ENCODE measurements at places on chromosomes 16 and 17.
A peak's percentile ranks its signal among the peaks of the same experiment; 100 is the strongest.

DNA sequence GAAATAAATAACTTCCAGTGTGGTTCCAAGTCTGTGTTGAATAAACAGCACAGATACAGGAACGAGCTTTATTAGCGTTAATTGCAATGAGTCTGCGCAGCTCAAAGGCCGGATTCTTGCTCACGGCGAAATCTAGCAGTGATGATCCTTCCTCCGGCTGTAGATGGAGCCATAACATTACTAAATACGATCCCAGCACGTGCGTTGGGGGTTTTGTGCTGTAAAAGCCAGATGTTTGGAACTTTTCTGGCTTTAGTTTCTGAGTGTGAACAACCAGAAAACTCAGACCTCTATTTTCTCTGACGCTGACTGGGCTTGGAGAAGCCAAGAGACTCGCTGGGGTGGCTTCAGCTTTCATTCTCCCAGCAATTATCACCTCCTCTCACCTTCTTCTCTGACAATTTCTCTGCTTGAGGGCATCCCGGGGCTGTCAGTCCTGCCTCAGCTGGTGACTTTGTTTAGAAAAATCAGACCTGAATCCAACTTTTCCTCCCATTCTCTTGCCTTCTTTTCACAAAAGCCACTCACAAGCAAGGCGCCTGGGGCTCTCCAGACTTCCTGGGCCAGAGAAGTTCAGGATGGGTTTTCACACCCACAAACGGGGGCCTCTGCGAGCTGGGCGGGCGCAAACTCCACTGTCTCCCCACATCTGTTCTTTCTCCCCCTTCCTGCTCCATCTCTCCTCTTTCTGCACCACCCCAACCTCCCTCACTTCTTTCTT is 47.1 kb upstream of the AKTIP start:
- peak; percentile 89 for DNase-seq

DNA sequence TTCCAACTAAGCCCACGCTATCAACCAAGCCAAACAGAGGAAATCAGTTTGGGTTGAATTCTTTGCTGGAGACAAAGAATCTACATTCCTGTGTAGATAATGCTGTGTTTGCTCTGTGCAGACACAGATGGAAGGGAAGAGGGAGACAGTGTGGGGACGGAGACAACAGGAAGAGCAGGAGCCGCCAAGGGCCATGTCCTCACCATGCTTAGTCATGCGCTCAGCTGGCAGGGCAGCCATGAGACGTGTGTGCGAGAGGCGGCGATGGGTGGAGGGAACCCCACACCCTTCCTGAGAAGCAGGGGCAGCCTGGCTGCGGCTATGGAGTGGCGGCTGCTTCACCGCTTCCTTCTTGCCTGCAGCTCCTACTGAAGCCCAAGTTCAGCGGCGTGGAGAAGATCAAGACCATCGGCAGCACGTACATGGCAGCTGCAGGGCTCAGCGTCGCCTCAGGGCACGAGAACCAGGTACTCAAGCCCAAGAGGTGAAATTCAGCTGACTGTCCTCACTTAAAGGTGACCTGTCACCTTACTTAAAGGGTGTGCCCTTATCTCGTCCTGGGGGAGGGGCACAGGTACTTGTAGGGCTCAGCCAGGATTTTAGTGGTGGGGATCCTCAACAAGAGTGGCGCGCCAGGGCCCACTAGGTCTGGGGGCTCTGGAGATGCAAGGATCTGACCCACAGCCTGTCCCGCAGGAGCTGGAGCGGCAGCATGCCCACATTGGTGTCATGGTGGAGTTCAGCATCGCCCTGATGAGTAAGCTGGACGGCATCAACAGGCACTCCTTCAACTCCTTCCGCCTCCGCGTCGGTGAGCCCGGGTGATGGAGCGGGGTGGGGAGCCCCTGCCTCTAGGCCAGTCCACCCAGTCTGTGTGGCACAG is 47.5 kb downstream of the ADCY7 start:
- peak; percentile 79 for DNase-seq

- DNase-seq = no peak
Measured at GRCh38 chr17:81000631-81001357, 9.2 kb downstream of the CHMP6 start.

GRCh38 chr17:2847381-2848333 is 51.4 kb downstream of the RAP1GAP2 start:
- DNase-seq = no peak

- no peak for DNase-seq
Measured at GRCh38 chr16:30829130-30830071, 42.4 kb upstream of the ZNF629 start.

DNA sequence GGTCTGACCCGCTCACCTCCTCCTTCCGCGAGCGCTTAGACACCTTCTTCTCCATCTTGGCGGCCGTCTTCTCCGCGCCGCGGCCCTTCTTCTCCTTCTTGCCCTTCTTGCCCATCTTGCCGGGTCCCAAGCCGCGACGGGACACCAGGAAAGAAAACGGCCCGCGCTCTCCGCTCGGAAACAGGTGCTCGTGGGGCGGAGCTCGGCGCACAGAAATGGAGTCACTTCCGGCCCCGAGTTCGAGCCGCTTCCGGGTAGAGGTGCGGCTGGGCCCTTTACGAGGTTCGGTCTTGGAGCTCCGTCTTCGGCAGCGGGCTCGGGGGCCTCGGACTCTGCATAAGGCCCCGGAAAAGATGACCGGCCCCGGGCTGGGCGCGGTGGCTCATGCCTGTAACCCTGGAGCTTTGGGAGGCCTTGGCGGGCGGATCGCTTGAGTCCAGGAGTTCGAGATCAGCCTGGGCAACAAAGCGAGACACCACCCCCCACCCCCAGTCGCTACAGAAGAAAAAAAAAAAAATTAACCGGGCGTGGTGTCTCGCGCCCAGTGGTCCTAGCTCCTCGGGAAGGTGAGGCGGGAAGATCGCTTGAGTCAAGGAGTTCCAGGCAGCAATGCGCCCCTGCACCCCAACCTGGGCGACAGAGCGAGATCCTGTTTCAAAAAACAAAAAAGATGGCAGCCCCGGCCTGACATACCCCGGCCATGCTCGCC is at the start of gene KLHDC4:
Gene KLHDC4, minus strand, starts transcription at position 211 of the 709 bp plus-strand sequence. Its CDS starts 96 bp downstream, at position 115.
- peak; percentile 86 for DNase-seq

DNA sequence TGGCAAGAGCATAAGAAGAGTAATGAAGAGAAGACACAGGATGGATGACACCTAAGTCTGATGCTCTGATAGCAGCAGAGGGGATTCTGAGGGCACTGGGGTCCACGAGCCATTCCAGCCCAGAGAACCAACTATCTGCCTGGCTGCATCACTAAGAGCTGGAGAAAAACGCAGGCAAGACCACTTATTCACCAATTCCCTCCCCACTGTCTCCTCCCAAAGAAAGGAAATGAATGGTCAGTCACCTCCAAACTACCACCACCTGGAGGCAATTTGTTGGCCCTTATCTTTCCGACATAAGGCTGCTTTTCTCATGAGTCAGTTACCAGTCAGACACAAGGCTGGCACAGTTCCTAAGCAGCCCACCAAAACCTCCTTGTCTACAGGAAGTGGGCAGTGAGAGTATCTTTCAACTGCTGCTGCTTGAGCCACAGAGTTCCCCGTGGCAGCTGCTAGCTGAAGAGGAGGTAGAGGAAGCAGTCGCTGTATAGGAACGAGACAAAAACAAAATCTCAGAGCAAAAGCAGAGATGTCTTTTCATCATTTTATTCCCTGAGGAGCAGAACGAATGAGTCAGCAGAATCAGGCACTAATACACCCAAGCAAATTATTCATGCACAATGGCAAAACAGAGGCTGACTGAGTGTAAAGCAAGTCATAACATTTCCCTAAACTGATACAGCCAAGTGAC is 111.1 kb downstream of the SMG6 start:
- peak; percentile 95 for DNase-seq

- no peak for DNase-seq
Measured at GRCh38 chr17:1272701-1273100, 2.5 kb downstream of the BHLHA9 start.
